ENCODE measurements at places on chromosomes 12 and 14.

- no peak for DNase-seq
Measured at GRCh38 chr14:23577004-23577681, 1.4 kb downstream of the JPH4 start.

- no peak for DNase-seq
Measured at GRCh38 chr12:21759737-21760136, 14.8 kb downstream of the KCNJ8 start.

DNA sequence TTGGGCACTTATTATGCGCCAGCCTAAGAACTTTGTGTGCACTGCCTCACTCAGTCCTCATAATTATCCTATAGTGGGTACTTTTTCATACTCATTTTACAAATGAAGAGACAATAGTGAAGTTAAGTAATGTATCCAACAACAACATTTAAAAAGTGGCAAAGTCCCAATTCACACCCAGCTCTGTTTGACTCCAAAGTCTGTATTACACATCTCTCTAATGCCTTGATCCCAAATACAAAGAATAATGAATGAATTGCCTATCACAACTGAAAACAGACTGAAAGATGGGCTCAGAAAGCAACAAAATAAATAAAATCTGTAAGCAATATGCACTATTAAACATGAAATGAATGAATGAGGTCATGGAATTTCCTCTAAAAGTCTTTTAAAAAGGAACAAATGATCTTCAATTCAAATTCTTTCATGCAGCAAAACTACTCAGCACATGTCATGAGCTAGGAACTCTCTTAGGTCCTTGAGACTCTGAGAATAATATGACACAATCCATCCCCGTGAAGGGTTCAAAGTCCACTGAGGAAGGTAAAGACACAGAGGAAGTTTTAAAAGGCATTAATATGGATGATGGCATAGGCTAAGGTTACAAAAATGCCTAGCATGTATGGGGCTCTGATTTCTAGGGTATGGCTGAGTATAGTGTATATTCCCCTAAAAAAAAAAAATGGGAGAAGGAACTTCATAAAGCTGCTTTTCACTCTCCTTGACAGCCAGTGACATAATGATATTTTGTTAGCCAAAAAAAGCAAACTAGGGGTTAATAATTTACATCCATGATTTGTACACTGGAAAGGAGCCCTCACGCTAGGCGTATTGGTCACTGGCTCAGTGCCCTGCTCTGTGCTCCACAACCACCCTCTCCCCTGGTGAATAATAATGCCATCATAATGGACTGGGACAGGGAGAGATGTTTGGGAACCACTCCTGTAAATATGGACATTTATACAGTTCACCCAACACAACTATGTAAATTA lies 103.4 kb downstream of the SLC2A13 start:
- DNase-seq, result no peak

- no peak for DNase-seq
Measured at GRCh38 chr12:24139035-24139434, 189.6 kb upstream of the SOX5 start.

DNA sequence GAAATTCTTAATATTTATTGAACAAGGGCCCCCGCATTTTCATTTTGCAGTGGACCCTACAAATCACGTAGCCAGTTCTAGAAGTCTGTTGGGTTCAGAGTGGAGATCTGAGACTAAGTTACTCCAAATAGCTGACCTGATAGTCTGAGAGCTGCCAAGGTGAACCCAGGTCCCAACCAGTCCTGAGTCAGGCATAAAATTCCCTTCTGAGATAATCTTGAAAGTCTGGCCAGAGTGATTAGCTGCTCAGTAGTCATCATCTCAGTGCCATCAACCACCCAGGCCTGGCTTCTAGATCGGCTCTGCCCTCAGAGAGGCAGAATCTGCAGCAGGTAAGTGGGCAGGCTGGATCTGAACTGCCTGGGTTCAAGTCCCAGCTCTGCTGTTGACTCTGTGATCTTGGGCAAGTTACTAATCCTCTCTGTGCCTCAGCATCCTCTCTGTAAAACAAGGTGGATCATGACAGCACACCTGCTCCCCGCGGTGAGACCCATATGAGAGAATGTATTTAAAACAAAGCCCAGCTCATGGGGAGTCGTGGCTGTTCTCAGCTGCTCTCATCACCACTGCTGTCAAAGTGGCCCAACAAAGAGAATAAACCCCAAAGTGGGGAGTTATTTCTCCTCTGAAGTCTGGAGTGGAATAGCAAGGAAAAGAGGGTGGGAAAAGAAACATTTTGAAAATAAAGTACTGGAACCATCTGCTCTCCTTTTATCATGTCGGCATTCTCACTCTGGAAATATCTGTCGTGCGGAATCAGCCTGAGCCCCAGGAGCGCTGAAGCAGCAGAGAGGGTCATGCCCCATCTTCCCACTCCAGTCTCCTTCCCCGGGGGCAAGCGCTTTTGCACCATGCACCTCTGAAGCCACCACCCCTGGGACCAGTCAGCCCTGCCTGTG lies 193.3 kb downstream of the DPF3 start:
- DNase-seq, result peak; percentile 25

DNA sequence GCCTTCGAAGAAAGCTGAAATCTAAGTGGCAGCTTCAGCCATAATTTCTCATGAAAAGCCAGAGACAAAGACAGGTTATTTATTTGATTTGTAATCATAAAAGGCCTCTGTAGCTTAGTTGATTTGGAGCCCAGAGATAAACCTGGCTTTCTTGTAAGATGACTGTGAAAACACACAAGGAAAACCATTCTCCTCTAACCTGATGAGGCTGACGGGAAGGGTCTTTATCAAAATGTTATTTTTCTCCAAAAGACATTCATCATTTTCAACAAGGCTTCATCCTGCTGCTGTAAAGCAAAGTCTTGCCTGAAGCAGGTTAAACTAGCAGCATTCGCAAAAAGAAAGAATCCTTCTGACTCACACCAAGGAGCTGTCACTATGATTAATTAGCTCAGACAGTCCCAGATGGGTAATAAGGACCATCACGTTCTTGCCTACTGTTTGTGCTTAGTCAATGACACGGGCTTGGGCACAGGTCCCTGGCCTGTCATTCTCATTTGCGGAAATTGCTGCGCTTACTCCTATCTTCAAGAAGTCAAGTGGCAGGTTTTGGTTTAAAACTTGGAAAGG lies 286.6 kb downstream of the C12orf75 start:
- DNase-seq, result peak; percentile 20

- DNase-seq, result no peak
Measured at GRCh38 chr14:34632411-34632978, 2.5 kb upstream of the SNX6 start.

GRCh38 chr12:103836345-103836744 lies 4.7 kb downstream of the NT5DC3 start:
- DNase-seq, result no peak

All from AG10803 (cell line).